ENCODE measurements at places on chromosomes 4 and X.

DNA sequence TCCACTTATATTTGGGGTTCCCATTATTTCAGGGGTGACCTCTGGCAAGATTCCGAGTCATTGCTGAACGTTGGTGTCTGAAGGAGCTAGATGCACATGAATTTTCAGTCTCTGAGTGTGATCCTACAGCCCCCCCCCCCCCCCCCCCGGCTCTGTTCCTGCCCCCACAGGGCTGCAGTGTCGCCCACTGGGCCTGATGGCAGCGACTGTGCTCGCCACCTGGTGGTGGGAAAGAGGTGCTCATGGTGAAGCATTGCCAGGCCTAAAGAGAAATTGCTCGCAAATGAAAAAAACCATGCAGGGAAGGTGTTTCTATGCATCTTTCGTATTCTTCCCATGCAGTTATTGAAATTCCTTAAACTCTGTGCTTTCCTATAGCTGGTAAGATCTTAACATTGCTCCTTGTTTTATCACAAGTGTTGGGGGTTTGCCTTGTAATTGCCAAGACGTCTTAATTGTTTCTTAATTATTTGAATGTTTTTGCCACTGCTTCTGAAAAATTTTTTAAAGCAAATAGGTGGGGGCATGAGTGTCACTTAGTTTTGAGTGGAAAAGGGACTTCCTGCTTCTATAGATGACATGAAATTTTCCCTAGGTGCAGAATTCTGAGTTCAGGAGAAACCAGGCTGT lies 63.2 kb downstream of the CLDN22 start:
- DNase-seq: peak; percentile 56

GRCh38 chr4:1261107-1261928 lies 12.4 kb upstream of the CTBP1 start:
- DNase-seq: no peak

DNA sequence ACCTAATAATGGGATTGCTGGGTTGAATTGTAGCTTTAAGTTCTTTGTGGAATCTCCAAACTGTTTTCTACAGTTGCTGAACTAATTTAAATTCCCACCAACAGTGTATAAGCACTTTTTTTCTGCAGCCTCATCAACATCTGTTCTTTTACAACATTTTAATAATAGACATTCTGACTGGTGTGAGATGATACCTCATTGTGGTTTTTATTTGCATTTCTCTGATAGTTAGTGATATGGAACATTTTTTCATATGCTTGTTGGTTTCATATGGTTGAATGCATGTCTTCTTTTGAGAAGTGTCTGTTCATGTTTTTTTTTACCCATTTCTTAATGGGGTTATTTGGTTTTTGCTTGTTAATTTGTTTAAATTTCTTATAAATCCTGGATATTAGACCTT lies 1718.9 kb downstream of the C4orf33 start:
- DNase-seq: no peak

- DNase-seq: no peak
Observed at GRCh38 chr4:155001251-155001650, 207.2 kb upstream of the NPY2R start.

GRCh38 chrX:134935276-134935675 lies 55.5 kb upstream of the SMIM10 start:
- no peak for DNase-seq

DNA sequence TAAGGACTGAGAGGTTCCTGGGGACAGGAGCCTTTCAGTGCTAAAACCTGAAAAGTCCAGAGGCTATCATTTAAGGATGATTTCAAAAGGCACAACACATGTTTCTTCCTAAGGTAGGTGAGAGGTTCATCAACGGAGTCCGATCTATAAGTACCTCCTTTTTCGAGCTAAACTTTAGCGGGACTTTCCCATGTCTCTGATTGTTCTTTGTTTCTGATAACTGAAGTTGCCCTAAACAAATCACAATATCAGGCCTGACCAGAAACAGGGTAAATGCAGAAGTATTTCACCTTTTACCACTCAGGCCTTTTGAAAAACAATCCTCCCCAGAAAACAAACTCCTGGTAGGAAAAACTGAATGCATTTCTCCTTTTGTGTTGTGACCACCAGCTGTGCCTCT lies 17.6 kb downstream of the PIR start:
- DNase-seq: no peak

GRCh38 chr4:153204728-153205648 lies 745 bp downstream of the TRIM2 start:
- peak; percentile 24 for DNase-seq

GRCh38 chrX:87808576-87809243 lies 291.1 kb downstream of the KLHL4 start:
- DNase-seq: no peak

DNA sequence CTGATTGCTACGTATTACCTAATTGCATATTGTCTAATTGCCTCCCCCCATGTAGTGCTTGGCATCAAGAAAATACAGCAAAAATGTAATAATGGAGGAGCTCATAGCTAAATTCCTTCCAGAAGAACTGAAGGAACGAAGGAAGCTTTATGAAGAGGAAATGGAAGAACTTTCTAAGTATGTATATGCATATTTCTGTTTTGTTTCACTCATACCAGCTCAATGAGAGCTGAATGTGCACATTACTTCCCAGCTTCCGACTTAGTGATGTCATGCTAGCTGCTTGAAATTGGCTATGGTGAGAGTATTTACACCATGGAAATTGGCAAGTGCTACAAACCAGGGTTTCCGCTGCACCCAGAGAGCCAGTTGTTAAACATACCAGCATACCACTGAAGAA lies 34.7 kb downstream of the LONRF3 start:
- no peak for DNase-seq

DNA sequence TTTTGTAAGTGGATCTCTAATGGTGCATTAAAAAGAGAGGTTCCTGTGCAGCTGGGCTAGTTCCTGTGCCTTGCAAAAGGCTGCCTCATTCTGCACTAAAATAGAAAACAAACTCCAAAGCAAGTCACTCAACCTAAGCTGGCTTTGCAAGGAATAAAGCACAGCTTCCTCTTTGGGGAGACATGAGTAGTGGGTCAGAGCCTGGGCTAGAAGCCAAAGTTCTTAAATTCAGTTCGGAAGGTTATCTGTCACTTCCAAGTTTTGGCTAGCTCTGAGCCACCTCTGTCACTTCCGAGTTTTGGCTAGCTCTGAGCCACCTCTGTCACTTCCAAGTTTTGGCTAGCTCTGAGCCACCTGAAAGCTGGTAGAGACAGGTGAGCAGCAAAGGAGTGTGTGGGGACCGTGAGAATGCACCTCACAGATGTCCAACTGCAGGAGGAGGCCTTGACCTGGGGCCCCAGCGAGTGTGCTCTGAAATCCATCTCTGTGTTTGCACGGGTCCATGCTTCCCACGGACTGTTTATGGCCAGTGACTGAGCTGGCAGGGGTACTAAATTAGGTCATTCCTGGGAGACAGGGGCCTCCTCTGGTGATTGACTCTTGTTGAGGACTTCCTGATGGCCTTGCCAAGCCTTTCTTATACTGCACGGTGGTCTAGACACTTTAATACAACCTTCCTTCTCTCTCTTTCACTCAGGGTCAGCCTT lies 36.4 kb upstream of the MAMLD1 start:
- no peak for DNase-seq

Measured in fibroblast of mammary gland (primary cell).